ENCODE measurements at places on chromosomes 3 and 15.

- DNase-seq, result no peak
These were observed 8.2 kb upstream of the MYRIP start for GRCh38 chr3:39801216-39801615.

- DNase-seq, result no peak
These were observed 6.0 kb downstream of the GHRL start for GRCh38 chr3:10286596-10287295.

GRCh38 chr15:67146234-67146633 is 80.8 kb downstream of the SMAD3 start:
- no peak for DNase-seq

GRCh38 chr3:46242120-46242519 is at the start of gene CCR3:
CCR3 (plus strand) TSS chr3:46242460; CDS start chr3:46265159, 22,699 bp downstream.
- DNase-seq, result no peak

DNA sequence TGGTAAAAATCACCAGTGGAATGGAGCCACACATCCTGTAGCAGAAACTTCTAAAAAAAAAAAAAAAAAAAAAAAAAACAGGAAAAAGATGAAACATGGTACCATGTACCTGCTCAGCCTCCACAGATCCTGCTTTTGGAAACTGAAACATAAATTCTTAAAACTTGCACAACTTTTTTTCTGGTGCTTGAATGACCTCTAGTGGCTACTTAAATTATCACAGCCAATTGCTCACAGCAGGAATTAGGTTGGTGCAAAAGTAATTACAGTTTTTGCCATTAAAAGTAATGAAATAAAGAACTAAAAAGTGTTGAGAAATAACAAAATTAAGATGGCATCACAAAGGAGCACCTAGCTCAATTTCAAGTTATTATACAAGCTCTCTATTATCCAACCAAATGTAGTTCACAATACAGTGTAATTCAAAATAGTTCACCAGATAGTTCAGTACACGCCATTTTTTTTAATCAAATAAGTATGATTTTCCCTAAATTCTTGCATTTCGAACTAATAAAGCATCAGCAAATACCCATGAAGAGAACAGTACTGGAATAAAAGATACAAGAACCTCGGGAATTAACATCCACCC is 80.6 kb downstream of the ULK4 start:
- no peak for DNase-seq

- DNase-seq, result no peak
These were observed 2.1 kb upstream of the TNK2 start for GRCh38 chr3:195910499-195910845.

DNA sequence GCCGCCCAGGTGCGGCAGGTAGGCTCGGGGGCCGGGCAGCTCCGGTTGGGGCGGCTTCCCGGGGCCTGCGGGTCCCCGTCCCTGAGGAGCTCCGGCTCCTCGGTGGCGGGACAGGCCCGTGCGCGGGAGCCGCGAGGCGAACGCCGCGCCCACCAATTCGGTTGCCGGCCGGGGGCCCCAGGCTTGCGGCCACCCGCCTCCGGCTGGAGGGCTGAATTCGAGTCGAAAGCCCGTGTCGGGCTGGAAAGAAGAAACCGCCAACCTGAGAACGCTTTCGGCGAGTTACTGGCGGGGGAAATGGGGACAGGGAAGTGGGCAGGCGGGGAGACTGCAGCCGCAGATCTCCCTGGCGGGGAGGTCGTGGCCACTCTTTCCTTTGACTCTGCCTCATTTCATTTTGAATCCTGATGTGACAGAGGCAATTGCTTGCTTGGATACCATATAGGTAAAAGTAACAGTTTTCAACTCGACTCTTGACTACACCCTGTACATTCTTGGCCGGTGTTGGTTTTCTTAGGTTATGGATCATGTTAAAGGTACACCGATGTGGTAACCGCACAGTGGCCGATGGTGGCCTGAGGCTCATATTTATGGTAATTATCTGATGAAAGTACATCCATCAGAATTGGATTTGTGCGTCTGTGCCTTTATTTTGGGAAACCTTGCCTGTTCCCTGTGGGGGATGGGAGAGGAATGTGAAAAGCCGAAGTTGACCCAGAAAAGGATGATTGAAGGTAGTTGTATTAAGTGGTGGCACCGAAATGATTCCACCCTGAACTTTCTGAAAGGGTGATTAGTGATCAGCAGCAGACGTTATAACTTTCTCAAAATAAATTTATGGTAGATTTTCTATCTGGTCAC is 1.7 kb downstream of the B3GNT5 start:
- DNase-seq, result peak; percentile 71

DNA sequence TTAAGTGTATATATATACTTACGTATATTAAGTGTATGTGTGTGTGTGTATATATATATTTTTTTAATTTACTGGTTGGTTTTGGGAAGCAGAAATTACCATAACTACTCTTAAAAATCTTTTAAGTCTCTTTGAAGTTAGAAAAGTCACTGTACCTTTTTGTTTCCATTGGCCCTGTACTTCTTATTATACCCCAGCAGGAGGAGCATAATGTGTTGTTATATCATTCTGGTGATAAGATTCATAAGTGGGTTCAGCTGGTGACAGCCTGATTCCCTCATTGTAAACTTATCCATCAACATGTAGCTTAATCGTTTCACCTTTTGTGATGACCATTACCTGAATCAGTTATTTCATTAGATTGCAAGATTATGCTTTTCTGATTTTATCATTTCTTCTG is 30.8 kb downstream of the MLH1 start:
- no peak for DNase-seq

DNA sequence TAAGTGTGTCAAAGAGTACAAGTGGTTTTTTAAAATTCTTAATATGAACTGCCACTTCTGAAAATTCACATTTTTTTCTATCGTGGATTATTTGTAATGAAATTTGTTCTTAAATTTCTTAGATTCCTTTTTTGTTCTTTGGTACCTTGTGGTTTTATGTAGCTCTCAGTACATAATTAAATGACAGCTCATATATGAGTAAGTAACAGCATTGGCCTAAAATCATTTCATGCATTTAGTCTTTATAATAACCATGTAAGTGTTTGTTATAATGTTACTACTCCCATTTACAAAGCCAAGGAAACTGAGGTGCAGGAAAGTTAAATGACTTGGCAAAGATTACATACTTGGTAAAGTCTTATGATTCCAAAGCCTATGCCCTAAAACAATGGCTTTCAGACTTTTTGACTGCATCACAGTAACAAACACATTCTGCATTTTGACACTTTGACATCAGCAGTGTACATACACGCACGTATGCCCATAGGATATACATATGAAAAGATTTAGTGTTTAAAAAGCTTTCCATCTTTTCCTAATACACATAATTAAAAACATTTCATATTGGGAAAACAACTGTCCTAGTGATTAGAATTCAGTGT is 14.9 kb downstream of the SPRED1 start:
- DNase-seq, result no peak
